ENCODE measurements at places on chromosomes 5 and 9.

- DNase-seq: no peak
Observed at GRCh38 chr9:74910036-74910435, 22.3 kb upstream of the TRPM6 start.

DNA sequence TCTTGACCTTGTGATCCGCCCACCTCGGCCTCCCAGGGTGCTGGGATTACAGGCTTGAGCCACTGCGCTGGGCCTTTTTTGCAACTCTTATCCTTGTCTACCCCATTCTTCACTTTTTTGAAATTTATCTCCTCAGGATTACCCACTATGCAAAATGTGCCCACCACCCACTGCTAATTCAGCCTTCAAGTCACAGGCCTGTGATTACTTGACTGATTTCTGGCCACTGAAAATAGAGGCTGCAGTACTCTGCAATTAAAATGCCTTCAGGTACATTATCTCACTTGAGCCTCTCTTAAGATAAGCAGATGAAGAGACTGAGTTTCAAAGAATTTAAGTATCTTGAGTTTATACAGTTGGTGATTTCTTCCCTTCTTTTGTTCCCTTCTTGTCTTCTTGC is 112.4 kb upstream of the SPATA31D4 start:
- DNase-seq: no peak

GRCh38 chr5:1765880-1766235 is 33.8 kb downstream of the MRPL36 start:
- DNase-seq: no peak

DNA sequence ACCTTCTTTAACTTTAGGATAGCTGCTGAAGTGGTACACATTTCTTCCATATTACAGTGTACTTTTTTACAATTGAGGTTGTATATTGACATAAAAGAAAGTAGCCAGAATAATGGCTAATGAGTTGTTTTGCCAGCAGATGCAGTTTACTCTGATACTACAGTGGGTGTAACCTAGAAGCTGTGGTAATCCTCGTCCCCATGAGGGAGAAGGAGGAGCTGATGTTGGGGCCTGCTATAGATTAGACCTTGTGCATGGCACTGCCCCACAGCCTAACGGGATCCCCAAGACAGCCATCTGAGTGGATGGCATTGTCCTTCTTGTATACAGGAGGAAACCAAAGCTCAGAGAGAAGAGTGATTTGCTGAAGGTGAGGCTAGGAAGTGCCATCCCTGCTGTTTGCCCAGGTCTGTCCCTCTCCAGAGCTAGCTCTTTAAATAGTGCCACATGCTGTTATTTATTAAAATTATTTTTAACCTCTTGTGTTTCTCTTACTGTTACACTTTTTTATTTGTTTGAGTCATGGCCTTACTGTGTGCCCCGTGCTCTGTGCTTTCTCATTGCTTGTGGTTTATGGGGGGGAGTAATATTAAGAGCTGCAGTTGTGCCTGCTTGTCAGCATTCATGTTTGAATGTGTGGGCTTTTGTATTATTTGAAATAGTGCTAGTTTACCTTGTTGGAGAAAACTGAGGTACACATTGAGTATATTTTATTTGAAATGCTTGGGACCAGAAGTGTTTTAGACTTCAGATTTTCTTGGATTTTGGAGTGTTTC is 65.3 kb downstream of the ICE1 start:
- no peak for DNase-seq

GRCh38 chr9:127912882-127913281 is 4.0 kb downstream of the ST6GALNAC4 start:
- DNase-seq: no peak

- DNase-seq: no peak
Observed at GRCh38 chr5:132228241-132229035, 785 bp upstream of the P4HA2 start.

GRCh38 chr5:65479527-65479926 is 2.2 kb downstream of the ADAMTS6 start:
- no peak for DNase-seq

- DNase-seq: peak; percentile 69
Observed at GRCh38 chr5:178234750-178235587, 2.4 kb upstream of the PHYKPL start.

Data from cardiac fibroblast (primary cell).